ENCODE measurements at places on chromosomes 1 and 21.

- DNase-seq = no peak
These were observed 17.2 kb downstream of the PODN start for GRCh38 chr1:53079251-53079650.

- peak; percentile 6 for DNase-seq
These were observed 61.7 kb upstream of the GJA8 start for GRCh38 chr1:147840909-147841308.

DNA sequence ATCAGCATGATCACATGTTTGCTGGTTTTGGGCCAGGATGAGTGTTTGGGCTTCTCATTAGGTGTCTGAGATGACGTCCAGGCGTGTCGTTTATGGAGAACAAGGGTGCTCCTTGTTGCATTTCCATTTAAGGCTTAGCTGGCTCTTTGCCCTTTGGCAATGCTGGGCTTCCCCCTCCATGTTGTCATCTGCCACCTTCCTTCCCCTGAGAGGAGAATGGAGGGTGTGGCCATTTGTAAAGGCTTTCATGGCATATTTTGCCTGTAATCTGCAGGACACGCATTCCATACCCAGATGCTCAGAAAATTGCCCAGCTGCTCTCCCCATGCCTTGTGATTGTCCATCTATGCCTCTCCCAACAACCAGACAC, 27.7 kb downstream of the PKP1 start:
- DNase-seq = no peak

- DNase-seq = no peak
These were observed 602 bp downstream of the KIAA0319L start for GRCh38 chr1:35556484-35557117.

All from stimulated activated CD4-positive, alpha-beta T cell treated with anti-CD3 and anti-CD28 coated beads, Interleukin-4, amount 100 ng/mL, for 24 hours (primary cell).